SK-N-SH (cell line): ENCODE measurements at places on chromosomes 12 and 14. TPM values are rescaled to one million over a fixed set of nuclear protein-coding genes. Genes with fewer than 3 reads are reported as not detected.

LMNTD1 gene
- polyA plus RNA-seq = 0.20 and 0.32 TPM in 2 replicates

GRCh38 chr12:14613718-14614117 is 46.0 kb upstream of the PLBD1 start:
- H3K4me1 ChIP-seq = no peaks in the 10 kb centered on the region
- H3K36me3 ChIP-seq = no peaks in the 10 kb centered on the region
- H3K4me3 ChIP-seq = no peak overlapping the region
- no peaks in the 10 kb centered on the region for H3K27me3 ChIP-seq
- H3K27ac ChIP-seq = no peak overlapping the region

GRCh38 chr14:24673059-24673458 is 39.1 kb upstream of the GZMB start:
- H3K36me3 ChIP-seq = no peaks in the 10 kb centered on the region
- H3K27me3 ChIP-seq = peaks cover 2% of the 10 kb centered on the region; the same call in 1 of the 2 replicates
- no peak overlapping the region for H3K4me3 ChIP-seq
- H3K4me1 ChIP-seq = no peaks in the 10 kb centered on the region
- H3K27ac ChIP-seq = no peak overlapping the region
- DNase-seq = no peak

DNA sequence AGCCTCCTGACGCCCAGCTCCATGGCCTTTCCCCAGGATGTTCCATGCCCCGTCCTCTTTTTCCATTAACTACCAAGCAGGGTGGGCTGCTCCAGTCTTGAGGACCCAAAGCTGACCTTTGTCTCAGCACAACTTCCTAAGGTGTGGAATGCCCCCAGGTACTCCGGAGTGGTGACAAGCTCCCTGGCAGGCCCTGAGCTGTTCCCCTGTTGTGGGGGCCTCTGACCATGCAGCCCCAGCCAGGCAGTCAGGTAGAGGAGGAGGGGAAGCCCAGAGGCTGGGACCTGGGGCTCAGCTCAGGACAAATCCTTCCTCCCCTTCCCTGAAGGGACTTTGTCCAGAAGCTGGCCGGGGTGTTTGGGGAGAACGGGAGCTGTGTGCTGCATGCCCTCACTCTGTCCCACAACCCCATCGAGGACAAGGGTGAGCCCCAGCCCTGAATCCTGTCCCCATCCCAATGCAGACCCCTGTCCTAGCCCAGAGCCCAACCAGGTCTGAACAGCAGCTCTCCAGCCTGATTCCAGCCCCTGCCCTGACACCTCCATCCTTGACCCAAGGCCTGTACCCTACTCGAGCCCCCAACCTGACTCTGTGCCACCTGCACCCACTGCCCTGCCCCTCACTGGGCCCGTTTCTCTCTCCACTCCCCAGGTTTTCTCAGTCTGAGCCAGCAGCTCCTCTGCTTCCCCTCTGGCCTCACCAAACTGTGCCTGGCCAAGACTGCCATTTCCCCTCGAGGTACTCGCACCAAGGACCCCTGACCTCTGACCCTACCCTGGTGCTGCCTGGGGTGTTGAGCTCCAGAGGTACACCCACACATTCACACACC is 4.4 kb downstream of the CARMIL3 start:
- H3K27ac ChIP-seq = no peak overlapping the region
- DNase-seq = peak; percentile 2
- H3K4me1 ChIP-seq = peaks cover 14% of the 10 kb centered on the region; the same call in 1 of the 2 replicates

- DNase-seq = peak; percentile 44
- H3K4me1 ChIP-seq = peaks cover 47% of the 10 kb centered on the region; the same call in 1 of the 2 replicates
- H3K27me3 ChIP-seq = no peaks in the 10 kb centered on the region
- H3K36me3 ChIP-seq = no peaks in the 10 kb centered on the region
Measured at GRCh38 chr12:111406474-111407376, 1.0 kb downstream of the SH2B3 start.
